ENCODE measurements at places on chromosomes 4 and X. TPM values are rescaled to one million over a fixed set of nuclear protein-coding genes. Genes with fewer than 3 reads are reported as not detected.

Gene SCFD2
- total RNA-seq = 21.4 TPM

Gene PNMA5
- not detected for total RNA-seq

Gene SLC38A5
- total RNA-seq = 4.4 TPM

Gene GPR82
- total RNA-seq = not detected

Gene PCDH7
- total RNA-seq = 35.9 TPM

Gene KIAA1210
- not detected for total RNA-seq

Gene CCNB3
- 0.32 TPM for total RNA-seq
